ENCODE measurements at places on chromosomes 2 and 18. TPM values are rescaled to one million over a fixed set of nuclear protein-coding genes. Genes with fewer than 3 reads are reported as not detected.

- no peak for DNase-seq
Observed at GRCh38 chr18:62245699-62246098, 58.6 kb downstream of the RELCH start.

GRCh38 chr2:10871978-10872377, 39.8 kb upstream of the KCNF1 start:
- no peak for DNase-seq

DNA sequence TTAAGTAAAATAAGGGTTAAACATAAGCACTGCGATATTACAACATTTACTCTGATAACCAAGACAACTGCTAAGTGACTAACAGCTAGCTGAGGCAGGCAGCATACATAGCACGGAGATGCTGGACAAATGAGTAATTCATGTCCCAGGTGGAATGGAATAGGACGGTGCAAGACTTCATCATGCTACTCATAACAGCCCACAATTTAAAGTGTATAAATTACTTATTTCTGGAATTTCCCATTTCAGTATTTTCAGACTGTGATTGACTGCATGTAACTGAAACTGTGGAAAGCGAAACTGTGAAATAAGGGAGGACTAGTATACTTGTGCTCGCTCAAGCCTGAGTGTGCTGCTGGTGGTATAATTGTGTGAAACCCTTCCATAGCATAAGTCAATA, 12.9 kb downstream of the IER3IP1 start:
- DNase-seq, result no peak

GRCh38 chr18:41940506-41941215, 14.4 kb upstream of the PIK3C3 start:
- DNase-seq, result no peak

GRCh38 chr2:112077814-112078213, 22.7 kb downstream of the TMEM87B start:
- no peak for DNase-seq

GRCh38 chr2:28365158-28365557, 27.5 kb upstream of the FOSL2 start:
- DNase-seq, result no peak

DNA sequence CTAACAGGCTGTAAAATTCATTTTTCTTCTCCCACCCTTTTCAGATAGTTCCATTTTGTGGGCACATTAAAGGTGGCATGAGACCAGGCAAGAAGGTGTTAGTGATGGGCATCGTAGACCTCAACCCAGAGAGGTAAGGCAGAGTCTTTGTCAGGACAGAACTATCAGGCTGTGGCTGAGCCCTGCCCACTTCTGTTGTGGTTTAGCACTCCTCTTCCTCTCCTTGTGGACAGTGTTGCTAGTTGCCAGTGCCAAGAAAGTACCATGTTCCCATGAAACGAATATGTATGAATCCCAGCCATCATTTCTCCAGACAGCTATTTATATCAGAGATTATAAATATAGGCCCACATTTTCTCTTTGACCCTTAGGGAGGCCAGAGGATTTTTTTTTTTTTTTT, 1.6 kb downstream of the LGALSL start:
- DNase-seq, result no peak

DNA sequence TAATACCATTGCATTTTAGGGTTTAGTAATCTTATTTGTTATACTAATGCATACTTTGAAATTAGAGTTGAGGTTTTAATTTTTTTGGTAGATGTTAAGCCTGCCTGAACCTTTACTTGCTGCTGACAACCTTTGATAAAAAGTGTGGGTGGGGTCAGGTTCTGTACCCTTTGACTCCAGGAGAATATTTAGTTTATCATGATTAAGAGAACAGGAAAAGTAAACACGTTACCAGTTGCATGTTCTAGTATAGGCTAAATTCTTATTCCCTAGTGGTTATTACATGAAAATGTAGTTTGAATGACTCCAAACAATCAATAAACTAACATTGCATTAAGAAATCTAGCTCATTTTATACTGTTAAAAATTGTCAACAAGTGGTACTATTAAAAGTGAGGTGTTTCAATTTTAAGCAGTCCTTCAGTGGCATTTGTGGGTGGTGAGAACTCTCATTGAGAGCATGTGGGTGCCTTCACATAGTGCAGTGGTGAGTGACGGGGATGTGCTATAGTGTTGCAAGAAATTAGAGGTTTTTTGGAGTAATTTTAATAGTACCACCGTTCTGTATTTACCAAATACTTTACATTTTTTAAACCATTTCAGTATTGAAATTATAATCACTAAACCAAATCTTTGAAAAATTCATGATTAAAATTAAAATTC, 29.9 kb downstream of the PHLPP1 start:
- DNase-seq, result no peak

DNA sequence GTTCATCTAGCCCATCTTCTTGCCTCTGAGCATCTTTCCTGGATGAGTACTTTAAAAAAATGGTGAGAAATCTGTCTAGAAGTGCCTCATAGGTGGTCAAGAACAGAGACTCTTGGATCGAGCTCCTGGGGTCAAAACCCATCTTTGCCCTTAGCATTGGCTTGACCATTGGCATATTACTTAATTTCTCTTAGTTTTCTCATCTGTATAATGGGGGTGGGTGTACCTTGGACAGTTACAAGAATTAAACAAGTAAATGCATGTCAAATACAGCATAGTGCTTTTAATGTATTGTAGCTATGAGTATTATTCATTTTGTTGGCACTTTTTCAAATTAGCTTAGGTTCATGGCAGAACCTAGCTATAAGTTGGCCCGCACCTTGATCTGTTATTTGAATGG, 36.8 kb downstream of the DHRS9 start:
- no peak for DNase-seq

SUCLG1 gene
- 60.5 TPM for total RNA-seq

IMMT gene
- 48.3 TPM for total RNA-seq

All from liver (tissue), 10 donors.